ENCODE measurements at places on chromosomes 16 and 17.

GRCh38 chr16:88722784-88723506 lies 16.6 kb downstream of the CTU2 start:
- no peak for DNase-seq

- no peak for DNase-seq
Observed at GRCh38 chr17:78734793-78735641, 47.1 kb downstream of the CYTH1 start.

- DNase-seq: peak; percentile 56
Observed at GRCh38 chr17:7435676-7436555, 681 bp downstream of the TMEM102 start.

DNA sequence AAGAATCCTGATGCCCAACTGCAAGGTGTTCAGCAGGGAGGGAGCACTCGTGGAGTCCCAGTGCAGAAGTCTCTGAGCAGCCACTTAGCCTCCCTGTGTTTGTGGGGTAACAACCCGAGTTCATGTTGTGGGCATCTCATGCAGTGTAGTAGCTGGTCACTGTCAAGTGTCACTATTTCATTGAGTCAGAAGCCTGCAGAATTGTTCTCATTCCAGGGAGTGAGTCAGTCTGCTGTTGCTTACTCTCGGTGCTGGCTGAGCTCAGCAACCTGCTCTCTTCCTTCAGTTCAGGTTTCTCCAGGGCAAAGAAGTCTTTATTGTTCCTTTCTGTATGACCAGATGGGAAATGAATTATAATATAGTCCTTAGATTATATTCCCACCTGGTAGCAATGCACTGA lies 24.1 kb downstream of the HMOX2 start:
- no peak for DNase-seq

DNA sequence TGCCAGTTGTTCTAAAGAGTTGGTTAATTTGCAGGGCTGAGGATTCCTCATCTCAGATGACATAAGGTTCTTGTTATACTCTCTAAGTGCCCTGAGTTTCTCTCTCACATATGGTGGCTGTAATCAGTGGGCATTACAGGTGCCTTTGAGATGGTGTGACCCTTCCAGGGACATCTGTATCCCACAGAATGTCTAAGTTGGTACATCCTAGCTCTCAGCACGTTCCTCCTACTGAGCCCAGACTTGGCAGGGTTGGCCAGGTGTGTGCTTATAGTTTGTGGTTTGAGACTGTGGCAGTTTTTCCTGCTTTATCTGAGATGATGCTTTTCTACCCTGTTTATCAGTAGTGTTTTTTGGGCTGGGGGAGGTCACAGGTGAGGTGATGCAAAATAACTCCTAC lies 36.3 kb downstream of the SPECC1 start:
- no peak for DNase-seq

DNA sequence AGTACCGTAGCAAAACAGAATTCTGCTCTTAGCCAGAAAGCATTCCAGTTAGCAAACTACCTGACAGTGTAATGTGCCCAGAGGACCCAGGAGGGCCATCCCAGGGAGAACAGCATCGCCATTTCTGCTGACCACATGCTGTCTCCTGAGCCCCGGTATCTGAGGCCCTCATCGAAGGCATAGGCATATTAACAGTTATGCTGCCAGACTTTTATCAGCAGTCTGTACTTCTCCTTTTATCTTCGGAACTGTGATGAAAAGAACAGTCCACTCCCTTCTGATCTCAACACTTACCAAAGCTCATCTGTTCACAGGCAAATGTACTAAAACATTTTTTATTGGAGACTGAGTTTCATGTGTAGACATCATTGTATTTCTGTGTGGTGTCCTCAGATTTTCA lies 236.4 kb downstream of the PRKCA start:
- DNase-seq: no peak

DNA sequence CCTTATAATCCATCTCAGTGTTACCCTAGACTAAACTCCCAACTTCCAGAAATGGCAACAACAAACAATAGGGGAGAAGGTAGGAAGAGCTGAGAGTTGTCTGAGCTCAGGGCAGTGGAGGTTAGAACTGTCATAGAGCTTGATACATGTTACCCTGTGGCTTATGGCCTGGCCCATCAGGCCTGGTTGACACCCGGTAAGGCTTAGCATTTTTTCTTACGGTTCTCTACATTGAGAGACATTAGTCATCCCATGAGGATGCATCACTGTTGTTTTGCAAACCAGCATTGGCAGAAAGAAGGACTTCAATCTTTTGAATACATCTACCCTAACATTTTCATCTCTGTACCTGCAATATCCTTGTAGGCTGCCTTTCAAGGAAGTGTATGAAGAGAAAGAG lies 226.6 kb downstream of the PHKB start:
- no peak for DNase-seq

GRCh38 chr17:17682293-17682736 lies 1.1 kb downstream of the RAI1 start:
- DNase-seq: peak; percentile 32

DNA sequence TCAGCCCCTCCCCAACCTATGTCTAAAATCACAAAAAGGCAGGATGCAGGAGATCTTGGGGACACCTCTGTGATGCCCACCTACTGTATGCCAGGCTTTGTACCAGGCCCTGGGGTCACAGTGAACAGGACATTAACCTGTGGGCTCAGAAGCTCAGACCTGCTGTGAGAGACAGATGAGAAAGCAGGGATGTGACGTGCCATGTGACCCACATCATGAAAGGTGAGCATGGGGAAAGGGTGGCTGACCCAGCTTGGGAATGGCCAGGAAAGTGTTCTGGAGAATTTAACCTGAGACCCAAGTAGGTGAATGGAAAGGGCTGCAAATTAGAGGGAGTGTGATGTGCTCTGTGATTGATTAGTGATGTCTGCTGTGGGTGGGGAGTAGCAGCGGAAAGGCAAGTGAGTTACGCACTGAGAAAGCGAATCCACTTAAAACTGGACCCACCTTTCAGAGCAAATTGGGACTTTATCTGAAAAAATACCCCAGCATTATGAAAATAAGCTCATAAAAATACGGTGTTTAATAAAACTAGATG lies 132.2 kb downstream of the IRF8 start:
- no peak for DNase-seq

DNA sequence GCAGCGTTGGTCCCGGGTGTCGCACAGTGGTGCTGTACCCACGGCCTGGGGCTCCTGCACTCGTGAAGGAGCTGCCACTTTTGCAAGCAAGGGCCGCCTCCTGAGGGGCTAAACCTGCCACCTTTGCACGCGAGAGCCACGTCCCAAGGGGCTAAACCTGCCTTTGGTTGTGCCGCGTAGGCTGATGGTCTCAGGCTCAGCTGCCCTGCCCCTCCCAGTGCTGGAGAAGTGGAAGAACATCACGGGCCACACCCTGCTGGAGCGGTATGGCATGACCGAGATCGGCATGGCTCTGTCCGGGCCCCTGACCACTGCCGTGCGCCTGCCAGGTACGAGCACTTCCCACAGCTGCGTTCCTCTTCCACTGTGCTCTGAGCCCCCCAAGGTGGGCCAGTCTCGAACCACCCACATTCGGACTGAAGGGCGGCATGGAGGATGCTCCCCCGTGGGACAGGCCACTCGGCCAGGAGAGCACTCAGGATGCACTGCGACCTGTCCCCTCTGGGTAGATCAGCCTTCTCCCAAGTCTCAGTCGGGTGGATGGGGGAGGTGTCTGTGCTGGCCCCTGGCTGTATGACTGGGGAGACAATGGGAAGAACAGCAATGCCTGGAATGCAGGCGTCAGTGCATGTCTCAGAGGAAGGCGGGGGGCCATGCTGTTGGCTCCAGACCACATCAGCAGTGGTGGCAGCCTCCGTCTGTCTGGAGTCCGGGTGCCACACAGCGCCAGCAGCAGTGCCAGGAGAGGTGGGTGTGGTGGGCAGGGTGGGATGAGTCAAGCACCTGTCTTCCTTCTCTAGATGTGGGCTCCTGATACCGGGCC lies 20.7 kb downstream of the ACSF3 start:
- no peak for DNase-seq

DNA sequence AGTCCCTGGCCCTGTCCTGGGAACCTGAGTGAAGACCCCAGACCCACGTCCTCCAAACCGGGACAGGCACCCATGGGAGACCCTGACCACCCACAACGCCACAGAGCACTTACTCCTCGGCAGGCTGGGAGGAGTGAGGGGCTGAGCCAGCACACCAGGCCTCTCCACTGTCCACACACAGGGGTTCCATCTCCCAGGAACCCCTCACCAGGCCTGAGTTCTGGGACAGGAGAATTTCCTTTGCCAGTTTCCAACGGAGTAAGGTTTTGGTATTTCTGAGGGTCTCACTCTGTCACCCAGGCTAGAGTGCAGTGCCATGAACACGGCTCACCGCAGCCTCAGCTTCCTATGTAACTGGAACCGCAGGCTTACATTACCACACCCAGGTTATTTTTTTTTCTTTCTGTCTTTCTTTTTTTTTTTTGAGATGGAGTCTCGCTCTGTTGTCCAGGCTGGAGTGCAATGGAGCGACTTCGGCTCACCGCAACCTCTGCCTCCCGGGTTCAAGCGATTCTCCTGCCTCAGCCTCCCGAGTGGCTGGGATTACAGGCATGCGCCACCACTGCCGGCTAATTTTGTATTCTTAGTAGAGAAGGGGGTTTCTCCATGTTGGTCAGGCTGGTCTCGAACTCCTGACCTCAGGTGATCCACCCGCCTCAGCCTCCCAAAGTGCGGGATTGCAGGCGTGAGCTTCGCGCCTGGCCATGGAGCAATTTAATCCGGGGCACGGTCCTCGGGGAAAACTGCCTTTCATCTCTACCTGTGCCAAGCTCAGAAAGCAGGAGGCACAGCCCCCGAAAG lies 1.6 kb downstream of the PGAP6 start:
- no peak for DNase-seq

DNA sequence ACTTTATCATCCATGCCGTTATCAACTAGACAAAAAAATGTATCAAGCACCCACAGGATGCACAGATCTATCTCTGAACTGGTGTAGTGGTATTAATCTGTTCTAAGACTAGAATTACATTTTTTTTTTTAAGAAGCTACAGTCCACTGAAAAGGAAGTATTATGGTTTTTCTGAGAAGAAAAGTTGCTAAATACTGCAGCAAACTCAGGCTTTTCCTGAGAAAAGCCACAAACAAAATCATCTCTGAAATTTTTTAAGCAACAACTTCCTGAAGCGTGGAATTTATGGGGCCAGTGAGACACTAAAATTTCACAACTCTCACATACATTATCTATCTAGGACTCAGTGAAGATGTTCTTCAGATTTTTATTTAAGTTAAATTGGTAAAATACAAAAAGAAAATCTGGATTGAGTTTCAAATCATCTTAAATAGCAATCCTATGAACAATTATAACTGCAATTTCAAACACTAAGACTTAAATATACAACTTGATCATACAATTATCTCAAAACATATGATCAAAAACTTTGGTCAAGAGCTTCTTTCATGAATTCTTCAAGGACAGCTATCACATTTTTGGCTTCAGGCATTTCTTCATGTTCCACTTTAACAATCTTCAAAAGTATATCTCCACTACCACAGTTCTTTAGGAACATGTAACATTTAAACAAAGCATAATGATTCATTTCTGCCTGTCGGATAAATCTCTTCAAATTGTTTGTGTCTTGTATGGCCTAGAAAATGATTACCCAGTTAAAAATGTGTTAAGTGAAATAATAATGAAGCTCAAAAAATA lies 10.5 kb downstream of the C17orf75 start:
- no peak for DNase-seq

DNA sequence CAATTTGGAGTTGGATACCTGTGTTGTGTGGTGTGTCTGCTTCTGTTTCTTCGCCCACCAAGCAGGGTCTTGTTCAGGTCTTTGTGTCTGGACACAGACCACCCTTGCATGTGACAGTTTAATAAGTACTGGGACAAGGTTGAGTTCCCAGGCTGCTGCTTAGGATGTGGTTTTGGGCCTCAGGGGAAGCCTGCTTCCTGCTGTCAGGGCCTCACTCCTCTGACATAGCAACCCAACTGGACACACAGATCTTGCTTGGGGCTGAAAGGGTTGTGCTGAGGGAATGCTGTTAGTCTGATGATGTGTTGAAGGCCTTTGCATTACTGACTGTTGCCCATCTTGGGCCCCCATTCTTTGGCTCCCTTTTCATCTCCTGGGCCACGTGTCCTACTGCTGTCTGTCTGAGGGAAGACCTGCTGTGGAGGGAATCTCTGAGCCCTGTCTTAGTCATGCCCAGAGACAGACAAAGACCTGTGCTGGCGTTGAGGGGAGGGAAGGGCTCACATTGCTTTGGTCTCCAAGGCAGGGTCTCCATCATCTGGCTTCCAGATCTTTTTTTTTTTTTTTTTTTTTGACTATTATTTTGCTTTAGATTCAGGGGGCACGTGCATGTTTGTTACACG lies 4.7 kb upstream of the TGFB1I1 start:
- no peak for DNase-seq

GRCh38 chr17:35807371-35808144 lies 1.7 kb upstream of the TAF15 start:
- no peak for DNase-seq

- DNase-seq: no peak
Observed at GRCh38 chr17:17445925-17446665, 30.7 kb upstream of the MED9 start.

DNA sequence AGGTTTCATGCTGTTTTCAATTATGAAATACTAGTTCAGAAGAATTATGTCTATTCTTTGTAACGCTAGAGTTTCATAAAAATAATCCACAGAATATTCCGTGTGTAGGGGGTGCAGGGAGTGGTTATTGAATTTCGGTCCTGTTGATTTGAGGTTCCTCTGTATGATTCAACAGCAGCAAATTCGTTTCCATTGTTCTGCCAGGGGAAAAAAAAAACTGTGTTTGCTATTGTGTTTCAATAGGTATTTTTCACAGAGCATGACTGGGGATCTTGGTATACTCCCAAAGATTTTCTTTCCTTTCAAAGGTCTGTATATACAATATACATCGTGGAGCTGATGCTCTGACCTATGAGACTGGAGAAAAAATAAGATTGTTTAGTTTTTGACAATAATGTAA lies 15.8 kb downstream of the SHISA9 start:
- DNase-seq: no peak

DNA sequence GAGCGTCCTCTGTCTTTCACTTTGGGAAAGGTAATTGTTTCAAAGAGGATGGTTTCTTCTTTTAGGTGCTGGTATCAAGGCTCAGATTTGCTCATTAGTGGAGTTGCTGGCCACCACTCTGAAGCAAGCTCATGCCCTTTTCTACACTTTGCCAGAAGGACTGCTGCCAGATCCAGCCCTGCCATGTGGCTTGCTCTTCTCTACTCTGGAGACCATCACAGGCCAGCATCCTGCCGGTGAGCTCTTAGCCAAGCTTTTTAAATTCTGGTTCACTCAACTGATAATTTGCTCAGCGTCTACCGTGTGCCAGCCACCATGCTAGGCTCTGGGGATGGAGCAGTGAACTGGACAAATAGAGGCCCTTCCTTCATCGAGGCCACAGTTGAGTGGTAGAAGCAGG lies 4.3 kb downstream of the COG1 start:
- DNase-seq: no peak

GRCh38 chr16:56987692-56988091 lies 1.7 kb upstream of the NLRC5 start:
- DNase-seq: no peak

Data from T-cell (primary cell).